NCI-H774 (cell line): ENCODE measurements at places on chromosomes 3 and 15.

DNA sequence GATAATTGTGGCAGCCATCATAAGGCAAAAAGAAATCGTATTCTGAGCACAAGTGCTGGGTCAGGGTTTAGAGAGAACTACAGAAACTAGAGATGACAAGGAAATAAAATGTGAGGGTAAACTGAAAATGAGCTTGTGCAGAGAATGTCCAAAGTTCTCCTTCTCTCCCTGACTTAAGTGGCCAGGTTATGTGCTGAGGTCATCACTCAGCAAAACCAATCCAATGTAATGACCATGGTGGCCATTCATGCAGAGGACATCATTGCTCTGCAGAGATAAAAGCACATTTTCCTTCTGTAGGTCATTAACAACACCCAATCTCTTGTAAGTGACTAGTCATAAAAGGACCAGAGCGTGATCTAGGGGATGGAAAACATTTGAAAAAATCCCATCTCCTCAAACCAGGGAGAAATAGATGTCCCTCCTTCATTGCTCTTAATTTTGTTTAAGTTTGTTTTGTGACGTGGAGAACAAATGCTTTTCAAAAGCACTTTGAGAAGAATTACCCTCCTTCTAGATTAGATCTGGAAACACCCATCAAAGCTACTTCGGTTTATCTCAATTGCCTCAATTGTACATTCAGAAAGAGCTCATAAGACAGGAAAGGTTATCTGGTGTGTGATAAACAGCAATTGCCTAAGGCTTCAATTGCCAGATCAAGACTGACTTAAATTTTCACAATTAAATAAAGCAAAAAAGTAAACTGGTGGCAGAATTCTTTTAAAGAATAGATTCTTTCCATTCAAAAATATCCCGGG is 173.4 kb downstream of the SERPINI1 start:
- DNase-seq = no peak

DNA sequence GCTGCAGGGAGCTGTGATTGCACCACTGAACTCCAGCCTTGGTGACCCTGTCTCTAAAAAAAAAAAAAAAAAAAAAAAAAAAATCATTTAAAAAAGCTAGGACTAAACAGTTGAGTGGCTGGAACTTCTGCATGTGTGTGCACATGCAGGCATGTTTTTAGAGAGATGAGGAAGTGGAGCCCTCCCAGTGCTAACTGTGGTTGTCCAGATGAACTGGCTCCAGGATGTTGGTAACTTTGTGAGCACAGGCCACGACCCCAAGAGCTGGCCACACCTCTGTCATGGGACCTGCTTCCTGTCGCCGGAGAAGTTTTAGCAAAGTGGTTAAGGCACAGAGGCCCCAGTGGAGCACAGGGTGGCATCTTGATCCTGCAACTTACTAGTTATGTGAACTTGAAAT is 27.0 kb downstream of the CHCHD6 start:
- DNase-seq = no peak

DNA sequence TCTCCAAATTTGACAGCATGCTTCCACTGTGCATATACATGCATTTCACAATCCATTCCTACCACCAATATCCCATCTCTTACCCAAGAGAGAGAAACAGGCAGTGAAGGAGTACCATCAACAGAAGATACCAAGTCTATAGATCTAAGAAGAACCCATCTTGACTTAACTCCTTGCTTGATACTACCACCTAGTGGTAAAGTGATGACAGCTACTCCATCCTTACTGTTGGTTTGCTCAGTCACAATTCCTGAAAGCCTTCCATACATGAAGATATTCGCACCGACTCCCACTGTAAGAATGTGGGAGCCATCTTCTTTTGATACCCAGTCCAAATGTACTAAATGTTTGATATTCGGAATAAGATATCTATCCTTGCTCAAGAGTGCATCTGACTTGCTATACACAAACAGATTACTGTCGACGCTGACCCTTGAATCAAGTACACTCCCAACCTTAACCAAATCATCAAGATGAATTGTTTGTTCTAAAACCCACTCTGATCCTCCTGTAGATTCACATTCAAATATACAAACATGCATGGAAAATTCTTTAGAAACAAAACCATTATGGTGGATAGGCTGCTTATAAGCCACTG is 123.1 kb downstream of the DMXL2 start:
- no peak for DNase-seq

GRCh38 chr3:31943041-31943440 is 38.0 kb downstream of the OSBPL10 start:
- no peak for DNase-seq
